Cortex of kidney (tissue), 1 donor: ENCODE measurements at places on chromosomes 3 and 15.

- no peak for DNase-seq
Measured at GRCh38 chr3:179739816-179740594, 87.2 kb downstream of the USP13 start.

DNA sequence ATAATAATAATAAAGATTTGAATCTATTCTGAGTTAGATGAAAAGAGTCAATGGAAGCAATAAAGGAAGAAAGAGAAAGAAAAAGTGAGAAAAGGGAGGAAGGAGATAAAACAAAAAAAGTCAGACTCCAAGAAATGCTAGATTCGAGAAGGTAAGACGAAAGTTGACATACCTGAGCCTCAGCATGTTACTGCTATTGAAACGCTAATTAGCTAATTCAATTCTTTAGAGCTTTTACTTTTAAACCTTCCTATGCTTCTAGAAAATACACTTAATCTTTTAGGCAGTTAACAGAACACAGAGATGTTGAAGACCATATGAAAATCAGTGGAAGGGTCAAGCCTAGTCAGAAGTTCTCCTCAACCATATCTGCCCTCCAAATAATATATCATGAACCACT lies 337.2 kb upstream of the ROBO2 start:
- no peak for DNase-seq

DNA sequence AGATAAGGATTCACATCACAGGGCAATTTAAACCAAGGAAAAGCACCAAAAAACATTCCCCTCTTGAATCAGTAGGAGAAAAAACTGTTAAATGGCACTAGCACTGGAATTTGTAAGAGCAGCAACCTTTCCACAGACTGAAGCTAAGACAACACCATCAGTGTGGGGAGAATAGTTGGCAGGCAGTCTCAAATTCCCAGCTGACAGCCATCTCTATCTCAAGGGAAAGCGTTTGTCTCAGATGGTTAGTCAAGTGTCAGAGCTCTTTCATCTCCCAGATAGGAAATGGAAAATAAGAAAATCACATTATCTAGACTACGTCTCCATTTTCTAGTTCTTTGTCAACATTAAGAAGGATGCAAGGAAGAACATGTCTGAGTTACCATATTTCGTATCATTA lies 228.7 kb downstream of the WDR72 start:
- DNase-seq: no peak

DNA sequence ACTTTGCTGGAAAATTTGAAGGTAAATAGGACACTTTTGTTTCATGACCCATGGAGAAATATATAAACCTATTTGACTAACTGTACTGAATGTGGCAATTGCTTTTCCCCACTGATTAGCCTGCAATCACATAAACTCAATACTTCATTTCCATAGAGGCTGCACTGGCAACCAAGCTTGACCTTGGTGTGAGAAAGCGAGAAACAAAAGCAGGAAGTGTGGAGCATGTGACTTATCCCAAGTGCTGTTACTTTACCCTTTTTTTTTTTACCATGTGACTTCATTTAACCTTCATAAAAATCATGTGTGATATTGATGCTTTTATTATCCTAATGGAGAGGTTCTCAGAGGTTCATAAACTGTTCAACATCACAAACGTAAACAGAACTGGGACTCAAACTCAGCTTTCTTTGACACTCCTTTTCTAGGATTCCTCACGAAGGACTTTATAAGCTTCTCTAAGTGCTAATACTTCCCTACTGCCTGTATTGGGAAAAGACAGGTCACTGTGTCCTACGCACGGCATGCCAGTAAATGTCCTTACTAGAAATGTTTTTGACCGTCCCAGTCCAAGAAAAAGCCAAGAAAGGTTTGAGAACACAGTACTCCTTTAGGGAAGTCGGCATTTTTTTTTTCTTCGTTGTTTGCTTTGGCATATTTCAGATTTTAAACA lies 34.9 kb upstream of the ZNF385D start:
- DNase-seq: no peak

GRCh38 chr15:67531379-67531914 lies 10.5 kb downstream of the C15orf61 start:
- DNase-seq: no peak

DNA sequence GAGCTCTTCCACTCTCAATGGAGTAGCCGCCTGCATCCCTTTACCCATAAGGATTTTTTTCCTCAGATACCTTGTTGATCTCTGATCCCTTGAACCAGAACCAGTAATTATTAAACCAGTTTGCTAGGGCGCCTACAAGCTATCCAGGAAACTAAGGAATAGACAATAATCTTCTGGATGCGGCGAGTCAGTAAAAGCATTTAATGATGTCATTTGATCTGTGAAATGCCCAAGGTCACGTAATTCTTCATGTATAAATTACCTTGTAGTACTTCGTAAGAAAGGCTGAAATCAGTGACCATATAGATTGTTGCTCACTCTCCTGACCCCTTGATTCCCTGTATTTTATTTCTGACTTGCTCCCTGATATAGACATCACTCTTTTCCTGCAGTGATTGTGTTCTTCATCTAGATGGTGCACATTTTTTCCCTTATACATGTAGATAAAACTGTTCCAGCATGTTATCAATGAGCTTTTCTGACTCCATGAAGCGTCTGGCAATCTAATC lies 548.6 kb upstream of the NAALADL2 start:
- DNase-seq: no peak

- DNase-seq: no peak
Measured at GRCh38 chr3:132062535-132062934, 27.7 kb upstream of the CPNE4 start.

DNA sequence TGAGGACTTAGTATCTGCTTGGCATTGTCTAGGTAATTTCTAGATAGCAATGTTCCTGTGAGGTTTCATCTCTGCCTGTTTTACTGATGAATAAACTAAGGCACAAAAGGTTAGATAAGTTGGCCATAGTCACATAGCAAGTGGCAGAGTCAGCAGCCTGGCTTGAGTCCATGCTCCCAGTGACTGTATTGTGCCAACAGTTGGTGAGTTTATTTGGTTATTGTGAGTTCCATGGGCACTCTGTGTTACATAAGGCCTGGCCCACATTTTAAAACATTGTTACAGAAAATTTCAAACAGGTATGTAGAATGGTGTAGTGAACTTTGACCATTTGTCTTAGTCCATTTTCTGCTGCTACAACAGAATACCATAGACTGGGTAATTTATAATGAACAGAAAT lies 15.2 kb downstream of the MCM2 start:
- DNase-seq: no peak

DNA sequence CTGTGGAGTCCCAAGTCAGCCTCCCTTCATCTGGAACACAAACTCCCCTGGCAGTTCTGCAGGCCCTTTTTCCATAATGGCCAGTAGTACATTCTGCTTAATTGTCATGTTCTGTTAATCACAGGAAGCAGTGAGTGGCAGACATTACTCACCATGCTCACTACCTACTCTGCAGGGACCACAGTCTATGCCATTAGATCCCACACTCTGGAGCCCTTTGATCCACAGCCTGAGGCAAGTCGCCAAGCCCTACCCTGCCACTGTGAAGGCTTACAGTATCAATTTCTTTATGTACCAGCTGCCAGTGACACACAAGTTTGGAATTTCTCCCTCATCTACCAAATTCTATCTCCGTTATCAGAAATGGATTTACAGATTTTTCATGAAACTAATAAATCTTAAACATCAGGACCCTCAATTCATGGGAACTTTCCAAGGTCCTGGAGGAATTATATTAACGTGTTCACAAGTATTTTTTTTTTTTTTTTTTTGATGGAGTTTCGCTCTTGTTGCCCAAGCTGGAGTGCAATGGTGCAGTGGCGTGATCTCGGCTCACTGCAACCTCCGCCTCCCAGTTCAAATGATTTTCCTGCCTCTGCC lies 20.6 kb upstream of the WWTR1 start:
- no peak for DNase-seq

DNA sequence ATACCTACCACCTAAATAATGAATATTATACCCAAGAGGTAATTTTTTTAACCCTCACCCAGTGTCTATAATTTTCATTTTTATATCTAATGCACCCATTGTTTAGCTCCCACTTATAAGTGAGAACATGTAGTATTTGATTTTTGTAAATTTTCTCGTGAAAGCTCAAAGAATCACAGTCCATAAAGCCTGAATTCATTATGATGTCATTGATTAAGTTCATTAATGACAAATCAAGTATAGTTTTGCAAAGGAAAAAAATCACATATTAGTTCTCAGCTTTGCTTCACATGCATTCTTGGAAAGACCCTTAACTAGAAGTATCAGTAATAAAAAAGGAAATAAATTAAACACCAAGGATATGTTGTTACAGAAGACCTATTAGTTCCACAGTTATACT lies 425.3 kb upstream of the UBE2E2 start:
- no peak for DNase-seq

DNA sequence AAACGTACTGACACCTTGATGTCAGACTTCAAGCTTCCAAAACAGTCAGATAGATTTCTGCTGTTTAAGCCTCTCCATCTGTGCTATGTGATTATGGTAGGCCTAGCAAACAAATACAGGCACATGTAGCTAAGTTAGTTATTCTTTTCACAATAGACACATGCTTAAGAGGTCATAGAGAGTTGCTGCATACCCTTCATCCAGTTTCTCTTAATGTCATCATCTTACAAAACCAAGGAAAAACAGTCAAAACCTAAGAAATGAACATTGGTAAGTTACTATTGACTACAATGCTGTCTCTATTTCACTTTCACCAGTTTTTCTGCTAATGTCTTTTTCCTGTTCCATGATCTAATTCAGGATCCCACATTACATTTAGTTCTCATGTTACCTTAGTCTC lies 946.8 kb downstream of the TUSC7 start:
- no peak for DNase-seq

DNA sequence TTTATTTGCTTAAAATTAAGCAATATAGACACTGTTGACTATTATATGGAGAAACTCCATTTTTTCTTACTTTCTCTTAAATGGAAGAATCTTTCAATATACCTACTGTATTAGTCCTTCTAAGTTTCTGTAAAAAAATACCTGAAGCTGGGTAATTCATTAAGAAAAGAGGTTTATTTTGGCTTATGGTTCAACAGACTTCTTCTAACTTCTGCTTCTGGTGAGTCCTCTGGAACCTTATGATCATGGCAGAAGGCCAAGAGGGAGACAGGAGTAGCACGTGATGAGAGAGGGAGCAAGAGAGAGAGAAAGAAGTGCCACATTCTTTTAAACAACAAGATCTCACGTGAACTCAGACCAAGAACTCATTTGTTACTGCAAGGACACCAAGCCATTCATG lies 573.3 kb downstream of the MCTP2 start:
- no peak for DNase-seq

DNA sequence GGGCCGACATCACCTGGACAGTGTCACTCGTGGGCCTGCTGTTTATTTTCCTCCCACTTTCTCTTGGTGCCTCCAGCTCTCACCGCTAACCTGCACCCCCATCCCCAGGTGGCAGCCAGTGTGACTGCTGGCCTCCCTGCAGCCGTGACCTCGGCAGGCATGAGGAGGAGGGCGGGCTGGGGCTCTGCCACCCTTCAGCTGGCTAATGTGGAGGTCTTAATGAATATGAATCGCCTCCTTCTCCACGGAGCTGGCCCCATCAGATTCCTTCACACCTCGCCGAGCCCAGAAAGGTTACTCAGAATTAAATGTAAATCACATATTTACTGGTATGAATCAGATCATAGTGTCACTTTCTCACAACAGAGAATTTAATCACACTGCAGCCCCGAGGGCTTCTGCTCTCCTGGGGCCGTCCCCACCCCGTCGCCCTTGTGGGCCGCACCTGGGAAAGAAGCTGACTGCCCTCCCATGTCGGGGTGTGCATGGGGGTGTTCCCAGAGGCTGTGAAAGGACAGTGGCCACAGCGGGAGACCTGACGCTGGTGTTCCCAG lies 171.1 kb upstream of the TLE3 start:
- DNase-seq: no peak

DNA sequence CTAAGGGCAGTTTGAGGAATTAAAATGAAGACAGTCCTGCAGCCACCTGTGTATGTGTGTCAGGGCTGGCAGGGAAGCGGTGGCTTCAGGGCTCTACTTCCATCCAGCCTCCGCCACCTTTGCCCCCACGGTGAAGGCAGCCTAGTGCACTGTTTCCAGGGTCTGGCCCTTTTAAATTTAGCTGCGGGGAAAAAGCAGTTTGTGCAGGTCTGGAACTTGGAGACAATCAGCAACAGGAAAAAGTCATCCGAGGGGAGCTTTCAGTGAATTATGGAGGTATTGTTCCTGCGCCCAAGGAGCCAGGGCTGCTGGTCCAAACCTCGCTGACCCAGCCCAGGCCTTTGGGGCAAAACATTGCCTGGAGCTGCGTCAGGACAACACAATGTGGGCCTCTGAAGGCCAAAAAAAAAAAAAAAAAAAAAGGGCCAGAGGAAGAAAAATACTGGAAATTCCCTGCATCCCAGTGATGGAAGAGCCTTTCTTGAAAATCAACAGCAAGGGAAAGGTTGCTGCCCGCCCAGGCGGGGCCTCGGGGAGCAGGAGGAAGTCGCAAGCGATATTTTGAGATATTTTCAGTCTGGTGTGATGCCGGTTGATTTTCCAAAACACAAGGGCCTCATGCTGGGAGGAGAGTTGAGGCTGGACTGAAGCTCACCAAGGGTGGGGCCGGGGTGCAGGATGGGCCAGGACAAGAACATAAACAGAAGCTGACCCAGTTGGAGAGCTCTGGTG lies 25.5 kb upstream of the FGD5 start:
- DNase-seq: no peak

DNA sequence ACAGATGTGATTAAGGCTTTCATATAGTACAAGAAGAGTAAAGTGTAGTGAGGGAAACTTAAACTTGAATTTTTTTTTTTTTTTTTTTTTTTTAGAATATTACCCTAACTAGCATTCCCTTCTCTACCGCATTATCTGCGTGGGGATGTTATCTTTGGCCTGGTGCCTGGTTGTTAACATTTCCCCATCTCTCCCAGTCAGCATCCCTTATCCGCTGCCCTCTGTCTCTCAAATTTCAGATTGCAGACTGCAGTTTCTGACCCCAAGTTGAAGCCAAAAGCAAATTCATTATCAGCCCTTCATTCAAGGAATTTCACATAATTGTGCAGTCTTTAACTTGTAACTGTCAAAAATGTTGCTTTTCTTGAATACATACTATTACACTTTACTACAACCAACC lies 353.0 kb downstream of the PLOD2 start:
- no peak for DNase-seq

GRCh38 chr15:68504681-68505170 lies 72.8 kb upstream of the ITGA11 start:
- no peak for DNase-seq

DNA sequence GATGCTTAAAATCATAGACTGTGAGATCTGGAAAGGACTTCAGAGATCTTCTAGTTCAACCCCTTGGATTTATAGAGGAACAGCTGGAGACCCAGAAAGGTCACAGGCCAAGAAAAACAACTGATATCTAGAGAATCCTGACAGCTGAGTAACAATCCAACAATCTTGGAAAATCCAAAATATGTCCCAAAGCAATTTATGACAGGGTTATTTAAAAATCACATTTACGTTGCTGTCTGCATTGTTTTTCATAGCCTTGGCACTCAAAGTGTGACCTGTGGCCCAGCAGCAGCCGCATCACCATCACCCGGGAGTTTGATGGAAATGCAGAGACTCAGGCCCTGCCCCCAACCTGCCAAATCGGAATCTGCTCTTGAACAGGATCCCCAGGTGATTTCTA lies 78.8 kb downstream of the FBN1 start:
- DNase-seq: no peak

GRCh38 chr3:33790091-33790490 lies 8.3 kb upstream of the PDCD6IP start:
- no peak for DNase-seq
